ENCODE measurements at places on chromosomes 5 and 9.

DNA sequence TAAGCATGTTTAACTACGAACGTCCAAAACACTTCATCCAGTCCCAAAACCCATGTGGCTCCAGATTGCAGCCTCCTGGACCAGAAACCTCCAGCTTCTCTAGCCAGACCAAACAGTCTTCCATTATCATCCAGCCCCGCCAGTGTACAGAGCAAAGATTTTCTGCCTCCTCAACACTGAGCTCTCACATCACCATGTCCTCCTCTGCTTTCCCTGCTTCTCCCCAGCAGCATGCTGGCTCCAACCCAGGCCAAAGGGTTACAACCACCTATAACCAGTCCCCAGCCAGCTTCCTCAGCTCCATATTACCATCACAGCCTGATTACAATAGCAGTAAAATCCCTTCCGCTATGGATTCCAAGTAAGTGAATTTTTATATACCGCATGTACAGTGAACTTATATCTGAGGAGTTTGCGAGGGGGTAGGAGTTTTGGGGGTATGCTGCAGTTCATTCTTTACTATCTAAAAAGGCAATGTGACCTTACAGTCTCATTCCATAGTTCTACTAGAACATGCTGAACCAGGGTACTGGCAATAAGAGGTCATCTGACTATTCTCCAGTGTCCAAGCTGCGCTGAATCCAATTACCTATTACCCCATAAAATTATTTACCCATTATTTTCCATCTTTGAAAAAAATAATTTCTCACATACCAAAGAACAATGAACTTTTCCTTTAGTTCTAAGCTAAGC is 3.1 kb downstream of the MYOT start:
- DNase-seq, result no peak

DNA sequence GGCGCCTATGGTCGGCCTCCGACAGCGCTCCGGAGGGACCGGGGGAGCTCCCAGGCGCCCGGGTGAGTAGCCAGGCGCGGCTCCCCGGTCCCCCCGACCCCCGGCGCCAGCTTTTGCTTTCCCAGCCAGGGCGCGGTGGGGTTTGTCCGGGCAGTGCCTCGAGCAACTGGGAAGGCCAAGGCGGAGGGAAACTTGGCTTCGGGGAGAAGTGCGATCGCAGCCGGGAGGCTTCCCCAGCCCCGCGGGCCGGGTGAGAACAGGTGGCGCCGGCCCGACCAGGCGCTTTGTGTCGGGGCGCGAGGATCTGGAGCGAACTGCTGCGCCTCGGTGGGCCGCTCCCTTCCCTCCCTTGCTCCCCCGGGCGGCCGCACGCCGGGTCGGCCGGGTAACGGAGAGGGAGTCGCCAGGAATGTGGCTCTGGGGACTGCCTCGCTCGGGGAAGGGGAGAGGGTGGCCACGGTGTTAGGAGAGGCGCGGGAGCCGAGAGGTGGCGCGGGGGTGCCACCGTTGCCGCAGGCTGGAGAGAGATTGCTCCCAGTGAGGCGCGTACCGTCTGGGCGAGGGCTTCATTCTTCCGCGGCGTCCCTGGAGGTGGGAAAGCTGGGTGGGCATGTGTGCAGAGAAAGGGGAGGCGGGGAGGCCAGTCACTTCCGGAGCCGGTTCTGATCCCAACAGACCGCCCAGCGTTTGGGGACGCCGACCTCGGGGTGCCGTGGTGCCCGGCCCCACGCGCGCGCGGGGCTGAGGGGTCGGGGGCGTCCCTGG is 561 bp downstream of the DAPK1 start:
- peak; percentile 12 for DNase-seq

DNA sequence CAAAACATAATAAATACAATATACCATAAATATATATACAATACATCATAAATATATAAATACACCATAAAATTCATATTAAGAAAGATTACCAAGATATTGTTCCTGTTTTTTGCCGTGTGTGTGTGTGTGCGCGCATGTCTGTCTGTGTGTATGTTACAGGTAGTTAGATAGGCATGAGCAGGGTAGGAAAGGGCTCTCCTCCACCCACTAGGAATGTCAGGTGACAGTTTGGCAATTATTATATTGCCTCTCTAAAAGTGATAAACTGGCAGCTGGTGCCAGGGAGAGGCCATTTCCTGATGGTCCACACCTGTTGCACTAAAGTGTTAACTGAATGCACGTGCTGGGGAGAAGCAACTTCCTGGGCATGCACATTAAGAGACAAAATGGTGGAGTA is 232.8 kb downstream of the ADAMTS6 start:
- DNase-seq, result no peak

- no peak for DNase-seq
These were observed 51.6 kb downstream of the ADAM19 start for GRCh38 chr5:157523976-157524375.

- no peak for DNase-seq
These were observed 157.2 kb downstream of the MELK start for GRCh38 chr9:36729906-36730305.
